Activated gamma-delta T cell treated with anti-CD3 and anti-CD28 coated beads, Interleukin-2, amount 50 U/mL, for 16 hours (primary cell): ENCODE measurements at places on chromosomes 4 and X.

GRCh38 chr4:4260185-4260751 is 12.2 kb upstream of the TMEM128 start:
- DNase-seq, result no peak

GRCh38 chrX:130079824-130080406 is 30.4 kb downstream of the ELF4 start:
- DNase-seq, result peak; percentile 45

DNA sequence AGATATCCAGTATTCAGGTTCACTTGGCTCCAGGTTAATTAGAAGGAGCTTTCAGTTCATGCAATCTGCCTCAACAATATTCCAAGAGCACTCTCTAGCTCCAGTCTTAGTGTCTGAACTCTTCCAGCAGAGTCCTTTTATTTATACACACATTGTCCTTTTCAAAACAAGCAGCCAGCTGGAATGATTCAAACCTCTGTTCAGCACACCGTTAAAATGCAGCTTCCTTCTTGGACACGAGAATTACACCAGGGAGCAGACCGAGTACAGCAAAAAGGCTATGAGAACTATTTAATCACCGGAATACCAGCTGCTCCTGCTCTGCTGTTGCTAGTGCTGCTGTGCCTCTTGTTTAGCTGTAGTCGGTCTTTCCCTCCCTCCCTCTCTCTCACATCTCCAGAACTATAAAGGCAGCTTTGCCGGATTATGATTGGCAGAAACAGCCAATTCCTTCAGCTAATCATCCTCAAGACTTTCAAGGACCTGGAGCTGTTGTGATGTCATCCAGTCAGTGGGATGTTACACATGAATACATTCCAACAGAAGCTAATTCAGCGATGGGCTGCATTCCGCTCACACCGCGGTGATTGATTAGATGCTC is at the start of gene NDST4:
TSS of gene NDST4 (minus strand) at position 115 of the 601 bp plus-strand sequence. CDS start 36,584 bp downstream, outside the sequence.
- no peak for DNase-seq

DNA sequence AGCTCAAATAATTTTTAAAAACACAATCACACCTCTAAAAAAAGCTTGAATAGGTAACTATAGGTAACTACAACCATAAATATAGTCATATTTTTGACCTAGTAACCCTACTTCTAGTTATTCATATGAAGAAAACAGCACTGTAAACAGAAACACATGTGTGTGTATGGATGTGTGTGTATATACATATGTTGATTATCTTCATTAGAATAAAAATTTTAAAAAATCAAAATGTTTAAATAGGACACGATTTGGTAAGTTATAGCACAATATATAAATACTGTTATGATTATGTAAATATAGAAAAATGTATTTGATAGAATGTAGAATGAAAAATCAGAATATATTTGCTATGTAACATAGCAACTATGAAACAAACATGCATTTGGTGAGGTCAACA is 258.1 kb upstream of the GK2 start:
- no peak for DNase-seq

GRCh38 chrX:72203421-72203820 is 21.9 kb downstream of the PIN4 start:
- DNase-seq, result no peak
